ENCODE measurements at places on chromosomes 7 and 10. TPM values are rescaled to one million over a fixed set of nuclear protein-coding genes. Genes with fewer than 3 reads are reported as not detected.

RASSF4 gene
- total RNA-seq: 76.4 TPM

GRCh38 chr10:109159351-109159750 lies 764.0 kb downstream of the XPNPEP1 start:
- DNase-seq: peak; percentile 68

CTAGE8 gene
- 4.3 TPM for total RNA-seq

DNA sequence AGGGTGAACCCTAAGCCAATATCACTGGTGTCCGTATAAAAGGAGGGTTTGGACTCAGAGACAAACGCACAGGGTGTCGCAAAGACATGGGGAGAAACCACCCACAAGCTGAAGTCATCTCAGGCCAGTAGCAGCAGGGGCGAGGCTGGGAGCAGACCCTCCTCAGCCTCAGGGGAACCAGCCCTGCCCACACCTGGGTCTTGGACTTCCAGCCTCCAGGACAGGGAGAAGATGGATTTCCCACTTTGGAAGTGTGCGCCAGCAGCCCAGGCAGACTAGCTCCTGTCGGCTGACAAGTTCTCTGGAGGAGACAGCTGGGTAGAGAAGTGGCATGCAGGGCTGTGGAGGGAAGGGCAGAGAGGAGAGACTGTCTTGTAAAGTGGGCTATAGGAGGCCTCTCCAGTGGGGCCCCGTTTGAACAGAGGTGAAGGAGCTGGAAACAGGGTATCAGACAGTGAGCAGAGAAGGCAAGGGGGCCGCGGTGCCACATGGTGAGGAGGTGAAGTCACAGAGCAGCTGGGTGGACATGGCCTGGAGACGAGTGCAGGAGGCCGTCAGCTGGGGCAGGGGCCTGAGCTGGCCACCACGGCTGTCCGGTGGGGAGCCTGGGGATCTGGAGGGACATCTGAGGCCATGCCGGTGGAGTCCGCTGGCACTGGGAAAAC lies 475.6 kb downstream of the PTPRN2 start:
- no peak for DNase-seq

GRCh38 chr7:17099083-17099973 lies 199.1 kb upstream of the AHR start:
- DNase-seq: no peak

Measured in kidney (tissue), 22 donors.